ENCODE measurements at places on chromosomes 1 and 21.

GRCh38 chr1:153733970-153734369 is 6.1 kb downstream of the INTS3 start:
- DNase-seq, result peak; percentile 37

DNA sequence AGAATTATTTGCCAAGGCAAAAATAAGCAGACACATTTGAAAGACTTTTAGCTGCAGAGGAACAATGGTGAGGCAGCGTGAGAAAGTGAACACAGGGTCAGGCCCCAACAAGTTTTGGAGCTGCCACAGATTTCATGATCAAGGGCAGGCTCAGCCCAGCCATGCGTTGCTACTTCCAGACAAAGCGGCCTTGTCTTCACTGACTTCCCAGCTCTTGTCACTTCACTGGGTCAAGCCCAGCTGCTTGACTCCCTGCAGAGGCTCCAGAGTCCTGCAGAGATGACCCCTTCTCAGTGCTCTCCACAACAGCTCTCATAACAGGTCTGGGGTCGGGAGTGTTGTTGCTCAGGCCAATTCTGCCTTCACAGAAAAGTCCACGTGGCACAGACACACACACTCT is 35.8 kb downstream of the HHAT start:
- DNase-seq, result no peak

DNA sequence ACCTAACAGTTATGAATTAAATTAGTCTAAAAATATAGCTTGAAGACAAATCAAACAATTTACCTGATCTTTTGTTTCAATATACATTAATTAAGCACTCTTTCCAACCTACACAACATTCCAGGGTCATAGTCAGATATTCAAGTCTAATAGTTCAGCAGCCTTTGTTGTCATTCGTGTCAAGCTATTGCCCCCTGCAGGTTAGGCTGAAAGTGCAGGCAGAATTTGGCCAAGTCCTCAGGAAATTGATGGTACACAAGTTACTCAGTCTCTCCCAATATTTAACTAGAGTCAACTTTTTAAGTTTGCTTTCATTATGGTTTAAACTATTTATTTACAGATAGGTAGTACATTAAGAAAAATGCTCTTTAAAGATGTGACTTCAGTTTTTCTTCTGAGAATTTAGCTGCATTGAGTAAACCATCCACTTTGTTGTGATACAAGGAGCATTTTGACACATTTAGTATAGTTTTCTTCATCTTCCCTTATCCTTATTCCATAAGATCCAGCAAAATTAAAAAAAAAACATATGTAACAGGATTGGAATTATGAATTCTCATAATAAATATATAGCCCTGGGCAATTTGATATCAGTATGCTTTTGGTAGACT is 130.3 kb upstream of the DPYD start:
- peak; percentile 78 for DNase-seq

DNA sequence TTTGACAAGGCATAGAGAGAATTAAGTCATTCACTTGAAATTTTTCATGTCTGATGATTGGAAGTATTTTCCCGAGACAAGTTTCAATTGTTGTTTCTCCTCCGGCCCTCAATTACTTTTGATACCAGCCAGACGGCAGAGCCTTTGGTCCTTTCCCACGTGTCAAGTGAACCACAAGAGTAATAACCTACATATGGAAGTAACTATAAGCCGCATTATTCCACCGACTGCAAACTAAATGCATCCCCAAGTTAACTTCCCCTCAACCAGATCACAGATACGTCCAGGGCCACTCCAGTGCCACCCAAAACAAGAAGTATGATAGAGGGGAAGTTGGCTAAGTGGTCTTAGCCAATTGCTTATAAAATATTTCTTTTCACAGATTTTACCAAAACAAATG is 20.2 kb downstream of the COLGALT2 start:
- no peak for DNase-seq

DNA sequence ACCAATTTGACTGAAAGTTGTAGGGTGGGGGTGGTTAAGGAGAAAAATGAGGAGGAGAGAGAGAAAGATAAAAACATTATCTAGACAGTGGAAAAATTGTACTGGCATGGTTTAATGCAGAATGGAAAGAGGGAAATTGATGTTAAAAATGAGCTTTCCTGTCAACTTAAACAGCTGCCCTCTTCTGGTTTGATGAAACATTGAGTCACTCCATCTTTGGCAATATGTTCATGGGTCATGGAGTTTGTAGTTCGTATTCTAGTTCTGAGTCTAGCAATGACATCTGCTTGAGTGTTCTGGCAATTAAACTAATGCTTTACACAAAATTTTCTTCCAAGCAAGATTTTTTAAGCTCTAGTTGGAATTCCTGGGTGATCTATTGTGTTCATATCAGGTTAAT is 9.6 kb downstream of the ZNF648 start:
- no peak for DNase-seq

DNA sequence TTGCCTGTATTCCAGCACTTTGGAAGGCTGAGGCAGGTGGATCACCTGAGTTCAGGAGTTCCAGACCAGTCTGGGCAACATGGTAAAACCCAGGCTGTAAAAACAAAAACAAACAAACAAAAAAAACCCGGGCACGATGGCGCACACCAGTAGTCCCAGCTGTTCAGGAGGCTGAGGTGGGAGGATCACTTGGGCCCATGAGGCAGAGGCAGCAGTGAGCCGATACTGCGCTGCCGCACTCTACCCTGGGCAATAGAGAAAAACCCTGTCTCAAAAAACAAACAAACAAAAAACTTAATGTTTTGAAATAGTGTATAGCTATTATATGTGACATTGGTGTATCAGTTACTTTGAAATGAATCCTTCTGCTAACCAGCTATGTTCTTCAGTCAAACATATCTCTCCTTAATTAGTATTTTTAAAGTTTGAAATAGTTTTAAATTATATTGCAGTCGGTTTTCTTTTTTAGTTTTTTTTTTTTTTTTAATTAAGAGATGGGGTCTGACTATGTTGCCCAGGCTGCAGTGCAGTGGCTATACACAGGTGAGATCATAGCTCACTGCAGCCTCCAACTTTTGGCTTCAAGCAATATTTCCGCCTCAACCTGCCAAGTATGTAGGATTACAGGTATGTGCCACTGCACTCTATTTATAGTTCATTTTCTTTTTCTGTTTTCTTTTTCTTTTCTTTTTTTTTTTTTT is 11.3 kb downstream of the SPEN start:
- DNase-seq, result no peak

GRCh38 chr1:213983493-213984386 is 4.0 kb upstream of the PROX1 start:
- no peak for DNase-seq

GRCh38 chr1:211628417-211628816 is 47.0 kb downstream of the NEK2 start:
- DNase-seq, result no peak

GRCh38 chr1:40047769-40048168 is 7.2 kb downstream of the CAP1 start:
- DNase-seq, result no peak

DNA sequence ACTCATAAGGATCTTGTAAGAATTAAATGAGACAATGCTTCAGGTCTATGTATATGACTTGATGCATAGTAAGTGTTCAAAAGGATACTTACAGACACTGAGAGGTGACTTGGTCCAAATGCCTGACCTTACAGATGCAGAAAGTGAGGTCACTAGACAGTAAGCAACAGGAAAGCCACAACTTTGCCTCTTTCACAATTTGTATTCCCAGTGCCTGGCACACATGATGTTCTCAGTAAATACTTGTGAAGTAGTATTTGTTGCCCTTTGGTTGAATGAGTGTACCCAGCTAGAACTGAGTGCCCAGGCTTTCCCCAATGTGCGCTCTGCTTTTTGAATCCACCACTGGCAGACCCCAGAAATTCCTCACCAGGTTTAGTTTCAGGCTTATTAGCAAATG is 105.1 kb downstream of the BEND5 start:
- DNase-seq, result no peak

- DNase-seq, result no peak
These were observed 79.9 kb downstream of the EVA1C start for GRCh38 chr21:32492376-32492775.

GRCh38 chr1:201375169-201375568 is 2.3 kb downstream of the TNNT2 start:
- no peak for DNase-seq

DNA sequence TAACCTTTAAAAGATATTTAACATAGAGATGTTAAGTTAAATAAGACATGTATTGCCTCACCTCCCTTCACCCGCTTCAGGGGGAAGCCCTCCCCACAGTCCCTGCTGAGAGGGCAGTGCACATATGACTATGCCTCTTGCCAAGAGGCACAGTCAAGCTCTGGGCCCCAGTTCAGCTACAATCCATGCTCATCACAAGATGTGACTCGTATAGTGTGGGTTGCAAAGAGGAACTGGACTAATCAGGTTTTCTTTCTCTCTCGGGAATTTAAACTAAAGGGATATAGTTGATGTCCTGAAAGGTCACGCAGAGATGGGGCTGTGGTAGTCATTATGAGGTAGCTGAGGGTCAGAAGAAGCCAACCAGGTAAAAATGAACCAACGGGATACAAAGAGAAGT is 35.6 kb downstream of the LYST start:
- no peak for DNase-seq

DNA sequence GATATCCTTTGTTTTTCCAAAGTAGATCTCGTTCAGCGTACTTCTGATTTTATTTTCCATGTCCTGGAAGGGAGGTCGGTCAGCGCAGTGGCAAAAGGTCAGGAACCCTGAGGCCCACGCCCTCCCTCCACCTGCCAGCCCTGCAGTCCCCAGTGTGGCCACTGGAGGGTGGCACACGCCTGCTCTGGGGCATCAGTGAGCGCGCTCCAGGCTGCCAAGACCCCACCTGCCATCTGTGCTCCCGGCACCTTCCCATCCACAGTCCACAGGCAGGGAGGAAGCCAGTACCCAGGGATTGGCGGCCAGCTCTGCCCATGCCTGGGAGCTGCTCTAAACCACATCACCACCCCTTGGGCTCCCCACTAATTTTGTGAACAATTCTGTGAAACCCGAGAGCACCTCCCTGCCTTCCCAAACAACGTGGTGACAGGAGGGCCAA is 32.3 kb downstream of the SLC66A1 start:
- peak; percentile 12 for DNase-seq

DNA sequence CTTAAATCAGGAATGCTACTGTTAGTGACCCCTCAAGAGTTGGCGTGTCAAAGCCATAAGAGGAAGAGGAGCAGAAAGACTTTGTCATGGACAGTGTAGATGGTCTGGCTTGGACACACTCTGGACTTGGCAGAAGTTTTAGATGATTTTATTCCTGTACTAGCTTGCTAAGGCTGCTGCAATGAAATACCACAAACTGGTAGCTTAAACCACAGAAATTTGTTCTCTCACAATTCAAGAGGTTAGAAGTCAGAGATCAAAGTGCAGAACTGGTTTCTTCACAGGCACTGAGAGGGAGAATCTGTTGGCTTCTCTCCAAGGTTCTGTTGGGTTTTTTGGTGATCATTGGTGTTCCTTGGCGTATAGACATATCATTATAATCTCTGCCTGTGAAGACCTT is 869.8 kb upstream of the B3GALT2 start:
- no peak for DNase-seq

- DNase-seq, result peak; percentile 71
These were observed 139.8 kb downstream of the KAZN start for GRCh38 chr1:14738235-14738634.

DNA sequence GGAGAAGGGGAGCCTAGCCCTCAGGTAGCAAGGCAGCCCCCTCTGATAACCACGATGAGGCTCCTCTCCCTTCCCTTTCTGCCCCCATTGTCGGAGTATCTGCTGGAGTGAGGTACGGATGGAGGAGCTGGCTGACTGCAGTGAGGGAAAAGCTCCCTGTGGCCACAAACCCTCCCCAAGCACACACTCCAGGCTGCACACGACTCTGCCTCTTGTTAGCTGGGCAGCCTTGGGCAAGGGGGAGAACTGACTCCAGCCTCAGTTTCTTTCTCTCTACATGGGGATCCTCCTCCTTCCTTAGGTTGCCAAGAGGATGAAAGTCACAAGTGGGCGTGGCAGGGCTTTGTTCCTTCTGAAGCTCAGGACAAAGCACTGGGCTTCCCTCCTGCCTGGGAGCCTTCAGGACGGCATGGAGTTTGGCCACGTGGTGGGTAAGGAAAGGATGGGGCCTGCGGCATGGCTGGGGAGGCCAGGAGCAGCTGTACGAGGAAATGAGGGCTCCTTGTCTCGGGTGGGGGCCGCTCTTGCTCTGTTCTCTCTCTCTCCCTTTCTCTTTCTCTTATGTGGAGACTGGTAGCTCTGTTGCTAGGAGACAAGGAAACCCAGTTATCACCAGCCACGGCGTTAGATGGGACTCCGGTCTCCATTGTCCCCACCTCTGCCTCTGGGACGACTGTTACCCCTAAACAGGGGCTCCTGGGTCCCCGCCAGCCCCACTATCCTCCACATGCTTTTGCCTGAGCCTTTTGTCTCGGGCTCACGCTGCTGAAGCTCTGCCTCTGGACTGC is 39.7 kb downstream of the LRP8 start:
- no peak for DNase-seq

GRCh38 chr1:70627910-70628309 is 216.8 kb downstream of the CTH start:
- DNase-seq, result peak; percentile 18

All from NCI-H2081 (cell line).